ENCODE measurements at places on chromosomes 1 and 21. TPM values are rescaled to one million over a fixed set of nuclear protein-coding genes. Genes with fewer than 3 reads are reported as not detected.

- H3K27me3 ChIP-seq: no peaks in the 10 kb centered on the region
- peaks cover 4% of the 10 kb centered on the region for H3K4me1 ChIP-seq
- H3K27ac ChIP-seq: peak overlapping the region; percentile 10
- DNase-seq: no peak
- H3K4me3 ChIP-seq: no peak overlapping the region
These were observed 36.7 kb upstream of the LHX4 start for GRCh38 chr1:180193141-180194047.

DNA sequence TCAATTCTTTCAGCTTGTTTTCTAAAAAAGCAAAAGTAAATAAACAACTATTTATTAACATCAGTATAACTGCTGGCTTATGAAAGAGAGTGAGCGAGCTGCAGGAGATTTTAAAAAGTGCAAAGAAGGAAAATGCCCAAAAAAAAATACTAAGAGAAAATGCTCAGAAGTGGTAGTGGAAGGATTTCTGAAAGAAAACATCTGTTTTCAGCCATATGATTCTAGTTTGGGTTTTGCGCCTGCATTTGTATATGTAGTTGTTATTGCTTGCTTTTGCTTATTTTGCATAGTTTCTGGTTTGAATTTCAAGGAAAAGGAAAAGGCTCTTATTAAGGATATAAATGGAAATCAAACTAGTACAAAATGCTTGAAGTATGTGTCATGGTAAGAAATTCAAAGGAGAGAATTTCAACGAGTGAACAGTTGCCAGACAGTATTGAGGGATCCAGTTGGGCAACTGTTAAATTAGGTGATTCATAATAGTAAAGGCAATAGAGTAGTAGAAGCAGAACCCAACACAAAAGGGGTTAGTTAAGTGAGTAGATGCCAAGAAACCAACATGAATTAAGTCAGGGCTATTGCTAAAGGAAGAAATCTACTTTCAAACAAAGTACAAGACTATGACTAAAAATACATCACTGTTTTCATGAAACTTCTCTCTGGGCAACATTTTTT, 1.2 kb downstream of the GBP5 start:
- peaks cover 66% of the 10 kb centered on the region for H3K4me1 ChIP-seq
- H3K27ac ChIP-seq: peak overlapping the region; percentile 96
- peak overlapping the region; percentile 99 for H3K4me3 ChIP-seq
- DNase-seq: no peak

Gene KIF14
- 11.6 TPM for total RNA-seq

DNA sequence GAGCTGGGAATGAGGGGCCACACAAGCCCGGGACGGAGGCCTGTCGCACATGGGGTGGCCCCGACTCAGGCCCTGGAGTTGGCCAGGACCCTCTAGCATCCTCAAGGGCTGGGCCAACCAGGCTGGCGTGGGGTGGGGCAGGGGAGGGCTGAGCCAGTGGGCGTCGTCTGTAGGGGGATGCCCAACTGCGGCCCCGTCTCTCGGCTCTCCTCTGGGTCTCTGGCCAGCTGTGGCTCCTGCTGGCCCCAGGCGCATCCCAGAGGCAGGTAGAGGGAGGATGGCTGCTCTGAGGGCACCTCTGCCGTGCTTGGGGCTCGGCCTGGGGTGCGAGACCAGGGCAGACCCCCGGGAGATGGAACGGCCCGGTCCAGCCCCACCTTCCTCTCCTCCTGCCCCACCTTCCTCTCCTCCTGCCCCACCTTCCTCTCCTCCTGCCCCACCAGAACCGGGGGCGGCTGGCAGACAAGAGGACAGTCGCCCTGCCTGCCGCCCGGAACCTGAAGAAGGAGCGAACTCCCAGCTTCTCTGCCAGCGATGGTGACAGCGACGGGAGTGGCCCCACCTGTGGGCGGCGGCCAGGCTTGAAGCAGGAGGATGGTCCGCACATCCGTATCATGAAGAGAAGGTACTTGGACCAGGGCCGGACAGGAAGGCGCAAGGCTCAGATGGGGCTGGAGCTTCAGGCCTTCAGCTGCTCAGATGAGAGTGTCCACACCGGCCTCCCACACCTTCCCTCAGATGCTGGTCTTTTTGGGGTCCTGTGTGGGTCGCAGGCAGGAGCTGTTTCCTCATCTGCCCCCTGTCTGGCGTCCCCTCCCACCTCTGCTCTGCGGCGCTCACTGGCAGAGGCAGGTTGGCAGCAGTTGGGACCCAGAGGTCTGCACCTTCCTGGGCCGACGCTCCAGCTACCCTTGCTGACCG, 6.2 kb downstream of the SAMD11 start:
- H3K36me3 ChIP-seq: no peaks in the 10 kb centered on the region
- no peak overlapping the region for H3K4me3 ChIP-seq
- DNase-seq: no peak
- no peak overlapping the region for H3K27ac ChIP-seq
- H3K27me3 ChIP-seq: peaks cover 33% of the 10 kb centered on the region

DNA sequence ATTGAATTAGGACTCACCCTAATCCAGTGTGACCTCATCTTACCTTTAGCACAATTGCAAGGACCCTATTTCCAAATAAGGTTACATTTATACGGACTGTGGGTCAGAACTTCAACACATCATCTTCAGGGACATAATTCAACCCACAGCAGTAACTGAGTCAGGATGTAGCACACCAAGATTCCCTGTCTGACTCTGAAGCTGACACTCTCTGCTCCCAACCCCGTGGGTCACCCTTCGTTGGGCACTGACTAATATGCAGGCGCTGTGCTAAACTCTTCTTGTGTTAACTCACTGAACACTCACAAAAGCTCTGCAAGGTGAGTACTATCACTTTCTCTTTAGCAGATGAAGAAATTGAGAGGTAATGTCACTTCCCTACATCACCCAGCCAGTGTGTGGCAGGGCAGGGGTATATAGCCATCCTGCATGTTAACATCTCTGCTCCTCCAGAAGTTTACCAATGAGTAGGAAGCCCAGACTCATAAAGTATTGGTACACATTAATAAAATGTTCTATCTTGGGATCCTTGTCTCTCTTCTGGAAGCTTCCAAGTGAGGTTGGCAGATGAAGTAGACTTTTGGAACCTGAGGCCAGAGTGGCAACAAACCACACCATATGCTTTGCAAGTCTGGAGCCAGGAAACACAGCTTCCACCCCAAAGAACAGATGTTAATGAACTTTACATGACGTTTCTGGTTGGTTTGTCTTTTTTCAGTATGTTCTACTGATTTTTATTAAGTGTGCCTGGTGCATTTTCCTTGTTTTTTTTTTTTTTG, 139.2 kb upstream of the KLHDC7A start:
- H3K27ac ChIP-seq: no peak overlapping the region
- no peaks in the 10 kb centered on the region for H3K4me1 ChIP-seq
- no peak overlapping the region for H3K4me3 ChIP-seq
- no peak for DNase-seq

Gene CFHR4
- not detected for total RNA-seq

GRCh38 chr1:153547560-153548551, 1.2 kb downstream of the S100A3 start:
- peaks cover 54% of the 10 kb centered on the region for H3K4me1 ChIP-seq
- no peaks in the 10 kb centered on the region for H3K27me3 ChIP-seq
- H3K27ac ChIP-seq: peak overlapping the region; percentile 17
- DNase-seq: no peak
- peaks cover 16% of the 10 kb centered on the region for H3K36me3 ChIP-seq
- H3K4me3 ChIP-seq: no peak overlapping the region

Gene PLA2G2D
- total RNA-seq: not detected

GRCh38 chr1:71885171-71885570, 397.2 kb downstream of the NEGR1 start:
- H3K36me3 ChIP-seq: no peaks in the 10 kb centered on the region
- no peaks in the 10 kb centered on the region for H3K4me1 ChIP-seq
- H3K27me3 ChIP-seq: no peaks in the 10 kb centered on the region
- no peak overlapping the region for H3K4me3 ChIP-seq

Data from activated CD4-positive, alpha-beta T cell treated with anti-CD3 and anti-CD28 coated beads, Interleukin-2, amount 10 ng/mL, durations not matched to agents 24 days and 14 days (primary cell).